ENCODE measurements at places on chromosomes 4 and X. TPM values are rescaled to one million over a fixed set of nuclear protein-coding genes. Genes with fewer than 3 reads are reported as not detected.

POU4F2 gene
- total RNA-seq, result not detected

DNA sequence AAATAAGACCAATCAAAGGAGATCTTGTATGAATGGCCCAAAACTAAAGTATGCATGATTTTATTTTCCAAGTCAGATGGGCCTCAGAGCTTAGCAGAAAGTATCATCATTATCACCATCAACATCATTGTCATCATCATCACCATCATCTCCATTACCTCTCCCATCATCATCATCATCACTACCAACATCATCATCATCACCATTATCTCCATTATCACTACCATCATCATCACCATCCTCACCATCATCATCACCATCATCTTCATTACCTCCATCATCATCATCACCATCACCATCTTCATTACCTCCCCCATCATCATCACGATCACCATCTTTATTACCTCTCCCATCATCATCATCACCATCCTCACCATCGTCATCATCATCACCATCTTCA is 363.9 kb downstream of the DHRSX start:
- DNase-seq, result no peak

RAB40A gene
- total RNA-seq, result 0.10 TPM

DNA sequence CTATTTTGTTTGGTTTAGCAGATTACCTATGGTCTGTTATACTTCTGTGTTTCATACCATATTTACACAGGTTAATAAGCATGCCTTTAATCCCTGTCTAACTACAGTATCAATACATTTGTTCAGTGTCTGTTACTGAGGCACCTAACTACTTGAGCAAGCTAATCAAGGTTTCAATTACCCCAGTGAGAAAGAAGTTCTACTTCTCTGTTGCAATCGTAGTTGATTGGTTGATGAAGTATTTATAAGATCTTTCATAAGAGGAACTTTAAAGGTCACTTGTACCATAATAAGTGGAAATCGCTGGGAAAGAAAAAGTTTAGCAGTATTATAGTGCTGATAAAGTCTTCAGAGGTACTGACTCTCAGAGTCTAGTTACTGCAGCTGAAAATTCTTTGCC is 490.6 kb downstream of the RPA4 start:
- DNase-seq, result no peak

- no peak for DNase-seq
These were observed 131.0 kb downstream of the TET2 start for GRCh38 chr4:105277702-105278101.

GRCh38 chr4:157270108-157270507 is 49.6 kb downstream of the GRIA2 start:
- no peak for DNase-seq

GRCh38 chr4:142901166-142901662 is 55.1 kb upstream of the INPP4B start:
- DNase-seq, result no peak

TBC1D8B gene
- total RNA-seq, result 1.6 TPM

DNA sequence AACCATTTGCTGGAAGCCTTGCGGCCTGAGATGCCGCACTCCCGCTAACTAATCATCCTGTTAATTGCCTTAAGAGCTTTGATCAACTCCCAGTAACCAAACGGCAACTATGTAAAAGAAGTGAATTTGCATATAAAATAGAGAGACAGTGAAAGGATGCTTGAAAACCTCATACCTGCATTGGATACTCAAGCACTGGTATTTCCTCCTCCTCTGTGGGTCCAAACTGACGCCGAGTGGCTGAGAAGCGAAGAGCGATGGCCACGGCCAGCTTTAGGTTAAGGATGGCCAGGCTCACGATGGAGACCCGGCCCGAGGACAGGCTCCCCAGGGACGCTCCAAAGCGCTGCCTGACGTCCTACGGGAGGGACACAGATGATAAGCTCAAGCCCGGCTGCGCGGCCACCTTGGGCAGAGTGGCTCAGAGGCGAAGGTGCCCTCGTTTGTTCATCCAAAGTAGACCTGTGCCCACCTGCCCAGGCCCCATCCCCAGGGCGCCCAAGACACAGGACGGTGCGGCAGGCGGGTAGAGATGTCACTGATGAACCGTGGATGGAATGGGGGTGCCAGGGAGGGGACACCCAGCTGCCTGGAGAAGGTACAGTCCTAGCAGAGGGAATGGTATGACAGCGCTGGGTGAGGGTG is 43.6 kb downstream of the ACOX3 start:
- DNase-seq, result peak; percentile 26

EMCN gene
- 39.6 TPM for total RNA-seq

DNA sequence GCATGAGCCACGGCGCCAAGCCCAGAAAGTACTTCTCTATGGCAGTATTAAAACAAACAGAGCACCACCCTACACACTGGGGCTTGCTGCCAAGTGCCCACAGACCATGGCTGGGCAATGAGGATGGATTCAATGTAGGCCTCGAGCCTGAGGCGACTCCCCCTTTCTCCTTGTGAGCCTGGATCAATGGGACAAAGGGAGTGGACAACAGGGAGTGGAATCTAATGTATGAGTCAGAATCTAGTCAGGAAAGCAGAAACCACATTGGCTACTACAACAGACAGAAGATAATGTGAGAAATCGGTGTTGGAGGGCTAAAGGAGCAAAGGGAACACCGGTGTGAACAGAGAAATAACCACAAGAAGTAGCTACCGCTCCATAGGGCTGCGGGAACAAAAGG is 37.7 kb upstream of the OCIAD2 start:
- no peak for DNase-seq

- DNase-seq, result no peak
These were observed 148.3 kb downstream of the STOX2 start for GRCh38 chr4:184053434-184053833.

TMSB4X gene
- 942 TPM for total RNA-seq

ABCE1 gene
- total RNA-seq, result 29.5 TPM

ADGRG2 gene
- total RNA-seq, result 0.17 TPM

FMR1NB gene
- not detected for total RNA-seq

PAGE2B gene
- total RNA-seq, result not detected

- no peak for DNase-seq
These were observed 14.4 kb upstream of the MRFAP1 start for GRCh38 chr4:6626066-6626465.

SLC6A14 gene
- not detected for total RNA-seq

P2RY4 gene
- total RNA-seq, result not detected

DNA sequence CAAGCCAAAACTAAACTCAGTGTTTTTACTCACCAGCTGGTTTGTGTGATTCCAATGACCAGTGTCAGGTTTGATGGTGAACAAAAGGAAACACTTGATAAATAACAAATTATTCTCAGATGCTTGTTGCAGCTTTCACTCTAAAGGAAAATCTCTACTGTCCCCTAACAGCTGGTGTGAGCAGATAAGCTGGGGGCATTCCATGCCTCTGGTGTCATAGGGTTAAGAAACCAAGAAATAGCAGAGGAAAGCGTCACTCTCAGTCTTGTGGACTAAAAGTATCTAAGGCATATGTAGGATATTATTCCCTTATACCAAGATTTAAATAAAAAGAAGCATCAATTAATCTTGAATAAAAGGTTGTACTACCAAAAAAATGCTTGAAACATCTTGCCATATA is 24.3 kb downstream of the TRPC5 start:
- no peak for DNase-seq

- DNase-seq, result peak; percentile 79
These were observed 108.0 kb downstream of the TMEM131L start for GRCh38 chr4:153573881-153574802.

DNA sequence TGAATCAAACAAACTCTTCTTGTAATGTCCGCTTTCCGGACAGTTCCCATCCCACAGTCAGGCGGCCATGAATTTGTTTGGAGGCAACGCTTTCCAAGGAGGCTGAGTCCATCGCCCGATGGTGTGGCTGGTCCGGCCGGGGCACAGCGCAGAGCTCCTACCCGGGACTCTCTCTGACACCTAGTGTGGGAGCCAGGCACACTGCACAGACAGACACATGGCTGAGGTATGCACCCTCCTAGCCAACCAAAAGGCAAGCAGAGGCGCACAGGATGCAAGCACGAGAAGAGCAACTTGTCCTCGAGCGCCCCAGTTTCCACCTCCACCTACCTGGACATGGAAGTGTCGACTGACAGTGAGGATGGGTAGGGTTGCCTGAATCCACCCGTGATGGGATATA is 87.5 kb downstream of the LEF1 start:
- DNase-seq, result no peak

DNA sequence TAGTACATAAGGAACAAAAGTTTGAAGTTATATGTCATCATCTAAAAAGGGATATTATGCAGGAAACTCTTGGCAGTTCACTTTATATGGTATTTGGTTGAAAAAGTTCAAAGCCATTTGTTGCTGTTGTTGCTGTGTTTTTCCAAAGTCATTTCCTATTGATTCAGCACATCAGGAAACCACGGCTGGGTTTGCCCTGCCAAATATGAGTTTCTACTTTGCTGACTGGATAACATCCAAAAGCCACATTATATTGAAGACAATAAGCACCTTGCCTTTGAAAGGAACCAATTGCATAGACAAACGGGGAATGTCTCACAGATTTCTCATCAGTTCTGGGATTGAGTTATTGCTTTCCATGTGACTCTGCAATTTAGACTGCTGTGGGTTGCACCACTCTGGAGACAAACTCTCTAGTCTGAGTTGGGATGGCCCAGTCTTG is 206.1 kb downstream of the SLC39A8 start:
- no peak for DNase-seq

HTT gene
- 25.9 TPM for total RNA-seq

DNA sequence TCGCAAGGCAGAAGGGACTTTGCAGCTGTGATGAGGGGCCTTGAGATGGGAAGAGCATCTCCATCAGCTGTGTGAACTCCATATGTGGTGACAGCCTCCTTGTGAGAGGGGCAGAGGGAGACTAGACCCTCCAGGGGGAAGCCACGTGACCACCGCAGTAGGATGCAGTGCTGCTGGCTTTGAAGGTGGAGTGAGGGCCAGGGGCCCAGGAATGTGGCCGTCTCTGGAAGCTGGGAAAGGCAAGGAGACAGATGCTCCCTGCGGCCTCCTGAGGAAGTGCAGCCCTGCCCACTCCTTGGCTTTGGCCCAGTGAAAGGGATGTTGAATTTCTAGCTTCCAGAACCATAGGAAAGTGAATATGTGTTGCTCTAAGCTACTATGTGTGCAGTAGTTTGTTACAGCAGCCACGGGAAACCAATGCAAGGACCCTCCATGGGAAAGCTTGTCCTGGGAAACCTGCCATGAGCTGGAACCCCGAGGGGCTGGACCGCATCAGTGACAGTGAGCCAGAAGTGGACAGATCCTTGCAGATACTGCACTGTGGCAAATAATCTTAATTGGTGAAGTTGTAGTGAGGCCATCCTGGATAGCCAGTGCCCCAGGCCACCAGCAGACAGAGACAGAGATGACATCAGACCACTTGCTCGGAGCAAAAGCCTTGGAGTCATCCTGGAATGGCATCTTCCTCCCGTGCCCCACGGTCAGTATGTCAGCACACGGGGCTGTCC is 35.4 kb upstream of the SORCS2 start:
- peak; percentile 52 for DNase-seq

GRCh38 chrX:46686003-46686645 is 72.8 kb downstream of the SLC9A7 start:
- no peak for DNase-seq

GRCh38 chr4:1629699-1630083 is 54.4 kb downstream of the FAM53A start:
- no peak for DNase-seq

MYOZ2 gene
- total RNA-seq, result 792 TPM

- DNase-seq, result no peak
These were observed 5.1 kb upstream of the CXCL8 start for GRCh38 chr4:73735231-73735630.

DNA sequence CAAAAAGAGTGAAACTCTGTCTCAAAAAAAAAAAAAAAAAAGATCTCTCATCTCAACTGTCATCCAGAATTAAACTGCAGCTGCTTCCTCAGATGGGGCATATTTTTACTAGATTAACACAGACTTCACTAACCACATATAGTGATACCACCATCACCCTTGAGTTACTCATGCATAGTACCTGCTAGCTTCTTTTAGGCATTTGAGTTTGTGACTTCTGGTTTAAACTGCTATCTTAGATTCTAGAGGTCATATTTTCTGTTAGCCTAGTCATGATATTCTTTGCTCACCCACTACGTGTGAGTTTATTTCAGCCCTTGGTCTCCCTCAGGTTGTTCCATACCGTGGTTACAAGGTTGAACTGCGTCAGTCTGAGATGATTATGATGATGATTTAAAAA is 154.9 kb upstream of the BMP3 start:
- no peak for DNase-seq

DNA sequence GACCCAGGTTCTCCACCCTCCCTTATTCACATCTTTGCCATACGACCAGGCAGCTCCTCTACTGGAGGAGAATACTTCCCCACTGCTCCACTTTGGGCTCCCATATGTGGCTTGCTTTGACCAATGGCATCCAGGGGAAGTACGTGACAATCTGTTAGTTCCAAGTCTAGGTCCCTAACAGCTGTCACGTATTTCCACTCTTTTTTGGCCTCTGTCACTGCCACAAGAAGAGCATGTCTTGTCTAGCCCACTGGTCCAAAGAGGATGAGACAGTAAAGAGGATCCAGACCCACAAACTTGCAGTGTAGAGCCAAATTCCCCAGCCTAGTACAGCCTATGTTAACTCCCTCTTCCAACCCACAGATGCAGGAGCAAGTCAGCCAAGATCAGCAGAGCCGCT is 49.7 kb upstream of the GATB start:
- no peak for DNase-seq

DNA sequence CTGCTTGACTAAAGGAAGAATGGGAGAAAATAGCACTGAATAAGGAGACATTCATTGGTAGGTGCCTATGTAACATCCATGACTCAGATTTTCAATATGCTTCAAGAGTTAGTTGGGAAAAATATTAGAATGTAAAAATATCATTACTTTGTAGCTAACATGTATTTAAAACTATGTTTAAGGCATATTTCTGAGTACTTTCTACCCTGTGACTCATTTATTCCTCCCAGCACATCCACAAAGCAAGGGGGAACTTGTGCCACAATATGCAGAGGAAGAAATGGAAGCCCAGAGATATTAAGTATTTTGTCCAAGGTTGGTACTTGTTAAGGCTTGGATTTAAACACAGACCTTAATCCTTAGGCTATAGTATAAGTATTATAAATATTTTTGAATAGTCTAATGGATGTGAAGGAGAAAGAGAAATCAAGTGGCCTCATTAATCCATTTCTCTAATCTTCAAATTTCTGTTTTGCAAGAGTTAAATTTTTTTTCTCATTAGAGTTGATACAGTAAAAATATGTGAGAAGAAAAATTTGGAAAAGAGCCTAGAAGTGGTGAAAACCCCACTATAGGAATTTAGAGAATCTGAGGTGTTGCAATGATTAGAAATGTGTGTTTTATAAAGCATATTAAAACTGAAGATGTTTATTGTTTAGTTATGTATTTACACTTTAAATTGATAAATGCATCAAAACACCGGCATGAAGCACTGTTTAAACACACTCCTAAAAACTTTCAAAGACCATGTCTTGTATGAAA is 149.3 kb upstream of the GYPA start:
- no peak for DNase-seq

TREX2 gene
- 0.25 TPM for total RNA-seq

UGT2B7 gene
- not detected for total RNA-seq

DNA sequence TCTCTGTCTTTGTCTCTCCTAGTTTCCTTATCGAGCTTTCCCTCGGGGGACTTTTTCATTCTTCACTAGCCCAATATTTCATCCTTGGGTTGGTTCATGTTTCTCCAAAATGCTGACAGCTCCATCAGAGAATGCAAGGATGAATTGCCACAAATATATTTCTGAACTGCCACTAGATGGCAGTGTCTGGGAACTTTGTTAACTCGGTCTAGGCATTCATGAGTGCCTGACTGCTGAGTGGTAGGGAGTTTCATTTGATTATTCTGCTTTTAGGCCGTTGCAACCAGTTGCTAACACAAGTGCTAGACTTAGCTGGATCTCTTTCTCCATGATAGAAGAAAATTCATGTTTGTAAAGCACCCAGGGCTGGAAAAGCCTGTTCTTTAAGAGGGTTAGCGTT is 73.5 kb upstream of the RAP2C start:
- DNase-seq, result no peak

Measured in left ventricle myocardium superior (tissue), 1 donor.